Urinary bladder (tissue), 4 donors: ENCODE measurements at places on chromosomes 3 and 15.

- DNase-seq = no peak
Observed at GRCh38 chr3:35744419-35744818, 105.1 kb downstream of the ARPP21 start.

GRCh38 chr3:11155341-11156025 is 1.2 kb downstream of the HRH1 start:
- DNase-seq = peak; percentile 45

GRCh38 chr3:72555714-72556113 is 292.5 kb downstream of the SHQ1 start:
- no peak for DNase-seq

DNA sequence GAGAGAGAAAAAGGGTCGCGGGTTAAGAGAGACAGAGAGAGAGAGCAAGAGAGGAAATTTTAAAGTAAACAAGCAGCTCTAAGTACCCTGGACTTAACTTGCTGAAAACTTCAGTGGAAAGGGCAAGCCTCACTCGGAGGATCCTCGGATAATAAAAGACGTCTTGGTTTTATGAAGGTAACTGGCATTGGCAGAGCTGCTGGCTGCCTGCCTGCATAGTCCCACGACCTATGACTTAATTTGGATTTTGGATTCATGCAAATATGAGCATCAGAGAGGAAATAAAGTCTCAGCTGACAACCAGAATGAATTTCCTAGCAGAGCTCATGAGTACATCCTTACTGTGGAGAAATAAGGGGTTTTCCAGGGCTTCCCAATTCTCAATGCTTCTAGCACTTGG is 95.1 kb upstream of the PDZRN3 start:
- no peak for DNase-seq

DNA sequence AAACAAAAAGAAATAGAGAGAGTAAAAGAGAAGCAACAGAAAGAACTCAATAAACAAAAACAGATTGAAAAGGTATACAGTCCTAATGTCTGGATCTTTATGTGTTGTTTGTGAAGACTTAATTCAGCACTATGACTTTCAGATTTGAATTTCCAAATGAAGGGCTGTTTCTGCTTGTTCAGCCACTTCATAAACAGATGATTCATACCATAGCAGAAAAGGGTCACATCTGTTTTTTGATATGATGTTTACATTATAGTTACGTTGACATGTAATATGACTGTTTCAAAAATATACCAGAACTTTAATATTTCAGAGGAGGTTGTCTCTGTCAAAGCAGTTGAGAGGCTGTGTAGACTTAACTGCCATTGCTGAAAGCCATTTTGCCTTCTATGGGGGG is 24.1 kb downstream of the ASB14 start:
- DNase-seq = no peak

GRCh38 chr15:58699769-58700168 is 49.7 kb downstream of the ADAM10 start:
- DNase-seq = no peak

- no peak for DNase-seq
Observed at GRCh38 chr3:46734773-46735172, 17.1 kb upstream of the PRSS50 start.

GRCh38 chr15:64619880-64620839 is 155.2 kb downstream of the RBPMS2 start:
- no peak for DNase-seq

DNA sequence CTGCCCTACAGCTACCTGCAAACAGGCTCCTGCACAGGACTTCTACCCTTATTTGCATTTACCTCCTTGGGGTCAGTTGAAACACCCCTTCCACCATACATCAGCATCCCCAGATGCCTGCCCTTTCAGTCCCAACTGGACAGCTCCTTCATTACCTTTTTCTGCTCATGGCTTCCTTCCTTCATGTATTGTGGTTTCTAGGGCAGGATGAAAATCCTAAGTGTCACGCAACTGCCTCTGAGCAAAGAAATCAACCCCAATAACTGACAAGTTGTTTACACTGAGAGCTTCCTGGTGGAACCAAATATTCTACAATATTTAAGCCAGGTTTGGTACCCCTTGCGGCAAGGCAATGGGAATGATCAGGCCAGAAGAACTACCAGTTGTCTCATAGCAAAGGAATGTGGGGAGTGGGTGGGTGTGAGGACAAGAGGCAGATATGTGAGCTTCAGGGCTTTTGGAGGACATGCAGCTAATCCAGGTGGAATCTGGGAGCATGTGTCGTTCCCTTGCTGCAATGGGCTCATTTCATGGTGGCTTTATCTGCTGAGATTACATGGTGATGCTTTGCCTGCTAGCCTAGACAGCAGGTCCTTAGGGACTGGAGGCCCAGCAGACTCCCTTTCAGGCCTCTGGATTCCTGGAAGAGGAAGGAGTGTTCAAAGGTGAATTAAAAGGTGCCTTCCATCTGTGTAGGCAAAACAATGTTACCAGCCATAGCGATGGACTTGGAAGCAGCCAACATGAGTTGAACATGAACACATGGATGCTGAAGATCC is 34.9 kb downstream of the PPCDC start:
- DNase-seq = no peak

DNA sequence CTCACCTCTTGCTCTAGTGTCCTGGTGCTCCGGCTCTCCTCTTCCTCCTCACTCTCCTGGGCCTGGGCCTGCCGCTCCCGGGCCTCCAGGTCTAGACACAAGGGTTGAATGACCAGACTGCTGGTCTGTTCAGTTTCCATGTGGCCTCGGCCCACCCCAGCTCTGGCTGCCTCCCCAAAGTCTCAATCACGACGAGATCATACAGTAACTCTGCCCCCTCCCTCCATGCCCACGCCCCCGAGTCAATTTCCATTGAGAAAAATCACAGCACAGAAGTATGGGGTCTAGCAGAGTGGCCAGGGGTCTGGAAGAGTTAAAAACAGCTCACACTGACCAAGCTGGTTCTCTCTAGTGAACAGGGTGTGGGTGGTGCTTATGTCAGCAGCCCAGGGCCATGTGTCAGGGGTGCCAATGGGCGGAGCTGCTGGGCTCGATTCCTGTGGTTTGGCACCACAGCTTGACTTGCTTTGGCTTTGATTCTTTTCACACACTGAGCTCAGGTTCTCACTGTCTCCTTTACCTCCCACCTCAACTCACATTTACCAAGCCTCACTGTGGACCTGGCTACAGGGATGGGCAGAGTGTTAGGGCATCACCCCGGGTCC is 6.9 kb downstream of the C15orf62 start:
- DNase-seq = no peak

DNA sequence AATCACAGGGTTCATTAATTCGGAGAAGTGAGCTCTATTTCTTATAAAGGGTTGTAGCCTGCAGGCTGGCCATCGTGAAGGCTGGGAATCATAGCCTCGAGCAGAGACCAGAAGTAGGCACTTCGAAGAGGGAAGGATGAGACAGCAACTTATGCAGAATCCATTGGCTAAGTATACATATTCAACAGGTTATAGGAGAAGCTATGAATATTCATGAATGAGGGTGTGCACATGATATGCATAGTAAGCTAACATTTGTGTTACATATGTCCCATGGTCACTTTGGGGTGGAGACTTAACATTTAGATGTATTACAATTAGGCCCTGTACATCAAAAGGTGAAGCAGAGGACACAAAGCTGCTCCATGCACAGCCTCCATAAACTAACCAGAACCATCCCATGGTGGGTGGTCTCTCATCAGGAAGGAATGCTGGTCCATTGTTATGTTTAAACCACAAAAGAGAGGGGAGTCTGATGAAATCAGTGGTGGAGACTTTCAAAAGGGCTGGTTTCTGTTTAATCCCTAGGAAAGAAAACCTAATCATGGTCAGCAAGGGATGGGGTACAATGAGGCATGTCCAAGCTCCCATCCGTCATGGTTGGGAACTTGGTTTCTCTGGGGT is 80.8 kb upstream of the FHIT start:
- DNase-seq = no peak

GRCh38 chr15:85600001-85600400 is 194.7 kb downstream of the KLHL25 start:
- no peak for DNase-seq

GRCh38 chr3:55271549-55271948 is 215.6 kb downstream of the WNT5A start:
- DNase-seq = no peak

GRCh38 chr3:67601919-67602608 is 52.3 kb downstream of the SUCLG2 start:
- no peak for DNase-seq

DNA sequence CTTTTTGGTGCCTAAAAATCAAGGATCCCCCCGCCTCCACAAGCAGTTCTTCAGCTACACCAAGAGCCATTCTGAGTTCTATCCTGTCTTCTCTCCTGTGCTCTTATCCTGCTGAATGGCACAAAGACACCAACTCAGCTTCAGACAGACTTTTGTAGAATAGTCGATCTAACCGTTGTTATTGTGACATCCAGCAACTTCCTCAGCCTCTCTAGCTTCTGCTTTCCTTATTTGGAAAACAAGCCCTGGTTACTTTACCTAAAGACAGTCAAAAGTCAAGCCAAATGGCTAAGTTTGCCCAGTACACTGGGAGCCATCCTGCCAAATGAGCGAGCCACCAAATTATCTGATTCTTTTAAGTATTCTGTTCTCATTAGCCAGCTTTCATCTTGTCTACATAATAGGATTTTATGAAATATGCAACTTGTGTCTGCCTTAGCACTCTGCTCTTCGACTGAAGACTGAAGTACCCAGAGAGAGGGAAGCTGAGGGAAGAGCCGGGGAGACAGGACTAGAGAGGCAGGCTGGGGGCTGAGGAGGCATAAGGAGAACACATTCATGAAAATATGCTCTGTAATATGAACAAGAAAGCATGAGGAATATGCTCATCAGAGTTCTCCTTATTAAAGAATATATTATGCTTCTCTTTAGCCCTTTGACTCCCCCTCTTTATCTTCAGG is 35.1 kb downstream of the LYZL4 start:
- DNase-seq = no peak

GRCh38 chr3:173653781-173654180 is 256.2 kb downstream of the NLGN1 start:
- no peak for DNase-seq

- no peak for DNase-seq
Observed at GRCh38 chr3:176992978-176993377, 204.3 kb downstream of the TBL1XR1 start.

- no peak for DNase-seq
Observed at GRCh38 chr3:64494526-64494925, 193.3 kb downstream of the ADAMTS9 start.
